Activated CD4-positive, alpha-beta T cell treated with anti-CD3 and anti-CD28 coated beads, Interleukin-2, amount 50 U/mL, for 4 hours (primary cell): ENCODE measurements at places on chromosomes 4 and X.

GRCh38 chr4:173802662-173803022 is 272.6 kb upstream of the HAND2 start:
- no peak for DNase-seq

- no peak for DNase-seq
Measured at GRCh38 chr4:72553540-72554337, 15.3 kb downstream of the ADAMTS3 start.

GRCh38 chrX:93741811-93742210 is 67.8 kb downstream of the FAM133A start:
- DNase-seq, result no peak

- no peak for DNase-seq
Measured at GRCh38 chr4:165326831-165327210, 648 bp upstream of the MSMO1 start.

DNA sequence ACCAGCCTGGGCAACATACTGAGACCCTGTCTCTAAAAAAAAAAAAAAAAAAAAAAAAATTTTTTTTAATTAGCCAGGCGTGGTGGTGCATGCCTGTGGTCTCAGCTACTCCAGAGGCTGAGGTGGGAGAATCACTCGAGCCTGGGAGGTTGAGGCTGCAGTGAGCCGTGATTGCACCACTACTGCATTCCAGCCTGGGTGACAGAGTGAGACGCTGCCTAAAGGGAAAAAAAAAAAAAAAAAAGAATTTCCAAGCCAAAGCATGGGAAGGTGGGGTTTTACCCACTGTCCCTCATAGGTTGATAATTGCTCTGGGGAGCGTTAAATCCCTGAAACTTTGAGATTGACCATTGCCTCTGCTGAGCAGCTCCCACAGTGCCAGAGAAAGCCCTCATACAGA is 427.5 kb downstream of the BCOR start:
- no peak for DNase-seq

DNA sequence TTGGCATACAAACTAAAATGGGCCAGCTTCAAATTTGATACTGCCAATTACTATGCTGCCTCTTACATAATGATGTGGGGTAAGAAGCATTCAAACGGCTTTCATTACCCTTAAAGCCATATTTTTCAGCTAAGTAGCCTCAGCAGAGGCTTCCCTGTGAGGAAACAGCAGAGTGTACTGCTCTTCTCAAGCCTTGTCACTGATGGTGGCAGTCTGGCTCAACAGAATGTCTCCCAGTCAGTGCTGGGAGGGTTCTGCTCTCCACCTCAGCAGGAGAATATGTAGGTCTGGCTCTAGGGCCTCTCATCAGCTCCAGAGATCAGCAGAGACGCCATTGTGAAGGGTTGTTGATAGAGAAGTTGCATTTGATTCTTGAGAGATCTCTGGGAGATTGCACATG is 44.6 kb upstream of the MBNL3 start:
- DNase-seq, result no peak

- no peak for DNase-seq
Measured at GRCh38 chr4:95249426-95250021, 299.2 kb downstream of the UNC5C start.

GRCh38 chr4:124903995-124904722 is 191.6 kb upstream of the ANKRD50 start:
- DNase-seq, result no peak

GRCh38 chrX:107711521-107712181 is 63.9 kb downstream of the TSC22D3 start:
- no peak for DNase-seq

- no peak for DNase-seq
Measured at GRCh38 chrX:93468075-93468474, 205.3 kb downstream of the NAP1L3 start.

- DNase-seq, result no peak
Measured at GRCh38 chr4:165474784-165475705, 96.2 kb downstream of the CPE start.

DNA sequence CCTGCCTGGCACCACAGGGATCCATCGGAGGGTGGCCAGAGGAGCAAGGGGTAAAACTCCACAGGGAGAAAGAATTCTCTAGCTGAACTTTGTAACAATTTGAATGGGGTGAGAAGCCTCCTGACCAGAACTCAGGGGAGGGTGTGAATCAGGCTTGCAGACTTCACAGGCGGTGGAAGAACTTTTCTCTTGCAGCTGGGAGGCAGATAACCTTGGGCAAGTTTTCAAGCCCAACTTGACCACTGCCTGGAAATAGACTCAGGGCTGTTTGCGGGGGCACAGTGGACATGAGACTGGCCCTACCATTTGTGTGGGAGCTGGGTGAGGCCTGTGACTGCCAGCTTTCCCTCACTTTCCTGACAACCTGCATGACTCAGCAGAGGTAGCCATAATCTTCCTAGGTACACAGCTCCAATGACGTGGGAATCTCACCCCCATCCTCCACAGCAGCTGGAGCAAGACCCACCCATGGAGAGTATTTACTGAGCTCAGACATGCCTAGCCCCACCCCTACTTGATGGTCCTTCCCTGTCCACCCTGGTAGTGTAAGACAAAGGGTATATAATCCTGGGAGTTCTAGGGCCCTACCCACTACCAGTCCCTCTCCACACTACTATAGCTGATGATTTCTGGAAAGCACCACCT is 210.0 kb upstream of the AGTR2 start:
- no peak for DNase-seq

GRCh38 chr4:142778430-142778829 is 67.7 kb downstream of the INPP4B start:
- no peak for DNase-seq

DNA sequence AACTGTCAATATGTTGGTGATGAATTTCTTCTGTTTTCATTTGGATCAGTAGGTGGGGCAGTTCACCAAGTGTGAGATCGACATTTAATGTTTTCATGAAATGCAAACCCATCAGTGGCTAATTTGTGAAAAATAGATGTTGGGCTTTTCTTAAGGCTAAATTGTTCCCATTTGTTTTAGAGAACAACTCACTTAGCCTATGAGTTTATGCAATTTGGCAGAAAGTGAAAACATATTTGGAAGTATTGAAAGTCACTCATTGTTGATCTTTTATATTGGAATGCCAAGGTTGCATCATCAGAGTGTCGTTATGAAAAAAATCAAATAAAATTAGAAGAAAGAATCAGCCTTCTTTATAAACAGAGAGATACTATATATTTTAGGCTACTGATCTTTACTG is 132.4 kb downstream of the RPA4 start:
- no peak for DNase-seq

GRCh38 chr4:185730849-185731608 is 81.0 kb downstream of the SORBS2 start:
- no peak for DNase-seq

- no peak for DNase-seq
Measured at GRCh38 chr4:83503974-83504373, 19.1 kb upstream of the ABRAXAS1 start.

DNA sequence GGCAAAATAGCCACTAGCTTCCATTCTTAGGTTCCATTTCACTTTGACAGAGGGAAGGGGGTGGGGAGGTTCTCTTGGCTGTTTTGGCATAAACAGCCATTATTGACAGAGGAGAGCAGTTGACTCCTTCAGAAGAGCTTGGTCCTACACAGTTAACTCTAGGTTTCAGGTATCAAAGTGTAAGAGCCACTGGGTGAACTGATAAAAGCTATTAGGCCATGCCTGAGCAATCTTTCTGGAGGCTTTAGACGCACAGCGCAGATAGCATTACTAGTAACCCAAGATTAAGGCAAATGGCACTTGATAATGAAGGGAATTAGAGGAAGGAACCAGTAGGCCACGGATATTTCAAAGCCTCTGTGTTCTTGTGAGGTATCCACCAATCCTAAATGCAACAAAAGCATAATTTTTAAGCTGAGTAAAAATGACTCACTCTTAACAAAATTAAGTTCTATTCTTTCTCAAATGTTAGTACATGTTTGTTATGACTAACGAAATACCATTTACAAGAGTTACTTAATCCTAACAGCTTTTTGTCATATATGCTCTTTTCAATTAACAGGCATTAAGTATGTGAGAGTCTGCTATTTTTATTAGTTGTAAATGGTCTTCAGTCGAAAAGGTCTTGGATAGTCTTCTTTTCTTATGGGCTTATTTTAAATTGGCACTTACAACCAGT is 53.6 kb downstream of the SLC7A11 start:
- no peak for DNase-seq

- DNase-seq, result no peak
Measured at GRCh38 chrX:10636337-10636736, 16.0 kb upstream of the MID1 start.

DNA sequence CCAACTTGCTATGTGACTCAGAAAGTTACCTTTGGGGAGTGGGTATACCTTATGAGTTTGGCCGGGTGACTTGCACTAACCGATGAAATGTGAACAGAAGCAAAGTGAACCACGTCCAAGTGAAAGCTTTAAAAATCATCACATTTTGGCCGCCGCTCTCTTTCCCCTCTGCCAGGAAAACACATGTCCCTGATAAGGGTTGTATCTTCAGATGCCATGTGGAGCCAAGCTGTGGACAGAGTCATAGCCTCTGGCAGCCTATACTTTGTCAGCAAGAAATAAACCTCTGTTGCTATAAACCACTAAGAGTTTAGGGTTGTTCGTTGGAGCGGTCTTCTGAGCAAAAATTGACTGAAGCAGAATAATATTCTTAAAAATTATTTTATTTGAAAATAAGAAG is 92.3 kb downstream of the PRDM5 start:
- no peak for DNase-seq

GRCh38 chrX:63746278-63746677 is 38.7 kb downstream of the ARHGEF9 start:
- no peak for DNase-seq

DNA sequence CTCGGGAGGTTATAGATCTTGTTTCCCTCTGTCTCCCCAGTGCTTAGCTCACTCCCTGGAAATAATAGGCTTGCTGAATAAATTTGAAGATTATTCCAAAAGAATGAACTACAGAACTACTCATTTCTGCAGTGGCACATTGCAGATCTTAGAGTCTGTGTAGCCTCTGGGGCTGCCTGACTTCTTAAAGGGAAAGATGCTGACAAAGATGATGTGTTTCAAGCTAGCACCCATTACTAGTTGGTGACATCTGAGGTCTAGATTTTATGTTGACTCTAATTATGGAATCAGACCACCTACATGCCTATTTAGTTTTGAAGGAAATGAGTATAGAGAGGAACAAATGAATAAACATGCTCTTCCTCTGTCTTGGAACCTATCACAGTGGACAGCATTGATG is 123.7 kb upstream of the KCNIP4 start:
- DNase-seq, result no peak

DNA sequence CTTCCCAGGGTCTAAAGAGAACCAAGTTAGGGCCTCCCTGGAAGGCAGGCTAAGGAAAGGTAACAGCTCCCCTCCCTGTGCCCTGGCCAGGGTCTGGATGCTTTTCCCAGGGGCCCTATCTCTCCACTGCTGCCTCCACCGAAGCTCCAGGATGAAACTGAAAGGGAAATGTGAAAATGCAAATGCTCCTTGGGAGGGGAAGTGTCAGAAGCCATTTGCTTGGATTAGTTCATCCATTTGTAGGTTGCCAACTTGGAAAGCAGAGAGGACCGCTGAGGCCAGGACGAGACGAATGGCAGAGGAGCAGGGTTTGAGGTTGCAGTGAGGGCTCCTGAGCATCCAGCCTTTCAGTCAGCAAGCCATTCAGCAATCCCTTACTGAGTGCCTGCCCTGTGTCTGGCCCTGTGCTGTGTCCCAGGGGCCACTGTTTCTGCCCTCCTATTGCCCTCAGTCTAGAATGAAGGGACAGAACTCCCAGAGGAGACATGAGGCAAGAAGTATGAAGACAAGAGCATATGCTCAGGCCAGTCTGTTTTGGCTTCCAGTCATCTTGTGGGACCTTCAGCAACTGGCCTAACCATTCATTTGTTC is 45.9 kb upstream of the PGRMC1 start:
- no peak for DNase-seq

DNA sequence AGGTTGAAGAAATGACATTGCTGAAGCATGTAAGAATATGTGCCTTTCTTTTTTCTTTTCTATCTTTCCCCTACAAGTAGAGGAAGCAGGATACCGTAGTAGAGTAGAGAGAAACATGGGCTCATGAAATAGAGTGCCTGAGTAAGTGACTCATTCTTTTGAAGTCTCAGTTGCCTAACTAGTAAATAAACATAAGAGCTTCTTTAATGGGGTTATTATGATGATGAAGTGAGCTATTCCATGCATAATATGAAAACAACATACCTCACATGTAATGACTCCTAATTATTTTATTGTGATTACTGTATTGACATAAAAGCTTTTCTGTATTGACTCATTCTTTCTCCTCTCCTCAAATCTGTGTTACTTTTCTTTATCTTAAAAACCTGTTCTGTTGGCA is 1538.2 kb downstream of the TECRL start:
- no peak for DNase-seq

DNA sequence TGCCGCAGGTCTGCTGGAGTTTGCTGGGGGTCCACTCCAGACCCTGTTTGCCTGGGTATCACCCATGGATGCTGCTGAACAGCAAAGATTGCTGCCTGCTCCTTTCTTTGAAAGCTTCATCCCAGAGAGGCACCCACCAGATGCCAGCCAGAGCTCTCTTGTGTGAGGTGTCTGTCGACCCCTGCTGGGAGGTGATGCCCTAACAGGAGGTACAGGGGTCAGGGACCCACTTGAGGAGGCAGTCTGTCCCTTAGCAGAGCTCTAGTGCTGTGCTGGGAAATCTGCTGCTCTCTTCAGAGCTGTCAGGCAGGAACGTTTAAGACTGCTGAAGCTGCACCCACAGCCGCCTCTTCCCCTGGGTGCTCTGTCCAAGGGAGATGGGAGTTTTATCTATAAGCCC is 162.7 kb downstream of the NAF1 start:
- DNase-seq, result no peak

- no peak for DNase-seq
Measured at GRCh38 chr4:138063581-138063980, 178.6 kb downstream of the SLC7A11 start.
